Lung (tissue), 17 donors: ENCODE measurements at places on chromosomes 16 and 17.

DNA sequence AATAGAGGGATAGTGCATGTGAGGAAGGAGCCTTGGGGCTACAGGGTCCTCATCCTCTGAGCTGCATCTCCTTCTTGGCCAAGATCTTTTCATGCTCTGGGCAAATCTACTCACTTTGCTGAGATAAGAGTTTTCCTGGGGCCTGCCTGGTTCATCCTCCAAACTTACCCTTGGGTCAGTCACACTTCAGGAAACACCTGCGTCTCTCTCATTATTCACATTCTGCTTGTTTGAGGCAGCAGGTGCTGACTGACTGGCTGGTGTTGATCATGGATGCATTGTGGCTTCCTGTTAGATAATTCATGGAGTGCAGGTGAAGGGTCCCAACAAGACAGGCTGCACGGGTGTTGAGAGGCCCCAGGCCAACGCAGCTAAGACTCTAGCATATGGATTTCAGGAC is 162.6 kb downstream of the SALL1 start:
- DNase-seq: no peak

DNA sequence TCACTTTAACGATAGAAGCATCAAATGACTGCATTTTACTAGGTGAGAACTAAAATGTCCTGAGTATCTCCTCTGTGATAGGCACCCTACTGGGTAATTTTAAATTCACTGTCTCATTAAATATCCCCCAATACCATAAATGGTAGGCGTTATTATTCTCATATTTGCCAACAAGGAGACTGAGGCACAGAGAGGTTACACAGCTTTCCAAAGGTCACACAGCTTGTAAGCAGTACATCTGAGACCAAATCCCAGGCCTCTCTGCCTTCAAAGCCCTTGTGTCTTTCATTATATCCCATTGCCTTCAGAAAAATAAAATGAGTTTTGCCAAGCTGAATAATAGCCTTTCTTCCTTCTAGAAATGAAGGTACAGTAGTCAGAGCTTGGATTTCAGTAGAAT is 502.6 kb downstream of the HAPSTR1 start:
- no peak for DNase-seq

DNA sequence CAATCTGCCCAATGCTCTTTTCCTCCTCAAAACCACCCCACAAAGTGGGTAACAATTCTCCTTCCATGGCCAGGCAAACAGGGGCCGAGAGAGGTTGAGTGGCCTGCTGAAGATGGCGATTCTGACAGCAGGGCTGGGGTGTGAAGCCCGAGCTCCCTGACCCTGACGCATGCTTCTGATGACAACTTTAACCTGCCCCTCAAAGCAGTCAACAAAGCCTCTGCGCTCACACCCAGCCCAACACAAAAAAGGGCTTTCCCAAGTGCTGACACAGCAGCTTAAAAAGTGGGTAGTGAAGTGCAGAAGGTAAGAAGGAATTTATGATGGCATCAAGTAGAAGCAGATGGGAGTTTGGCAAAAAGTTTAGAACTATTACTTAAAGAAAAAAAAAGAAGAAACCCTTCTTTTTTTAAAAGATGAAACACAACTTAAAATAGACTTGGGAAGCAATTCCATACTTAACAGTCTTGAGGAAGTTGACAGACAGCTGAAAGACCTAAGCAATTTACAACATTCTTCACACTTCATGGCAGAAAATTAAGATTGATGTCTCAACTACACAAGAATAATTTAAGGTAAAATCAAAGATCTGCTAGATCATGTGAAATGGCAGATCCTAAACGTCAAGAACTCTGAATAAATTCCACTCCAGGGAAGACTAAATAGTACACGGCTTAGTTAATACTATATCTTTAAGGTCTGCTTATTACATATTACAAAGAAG is 133.9 kb downstream of the PARN start:
- no peak for DNase-seq

- peak; percentile 57 for DNase-seq
Observed at GRCh38 chr17:9021992-9022572, 772 bp downstream of the NTN1 start.

DNA sequence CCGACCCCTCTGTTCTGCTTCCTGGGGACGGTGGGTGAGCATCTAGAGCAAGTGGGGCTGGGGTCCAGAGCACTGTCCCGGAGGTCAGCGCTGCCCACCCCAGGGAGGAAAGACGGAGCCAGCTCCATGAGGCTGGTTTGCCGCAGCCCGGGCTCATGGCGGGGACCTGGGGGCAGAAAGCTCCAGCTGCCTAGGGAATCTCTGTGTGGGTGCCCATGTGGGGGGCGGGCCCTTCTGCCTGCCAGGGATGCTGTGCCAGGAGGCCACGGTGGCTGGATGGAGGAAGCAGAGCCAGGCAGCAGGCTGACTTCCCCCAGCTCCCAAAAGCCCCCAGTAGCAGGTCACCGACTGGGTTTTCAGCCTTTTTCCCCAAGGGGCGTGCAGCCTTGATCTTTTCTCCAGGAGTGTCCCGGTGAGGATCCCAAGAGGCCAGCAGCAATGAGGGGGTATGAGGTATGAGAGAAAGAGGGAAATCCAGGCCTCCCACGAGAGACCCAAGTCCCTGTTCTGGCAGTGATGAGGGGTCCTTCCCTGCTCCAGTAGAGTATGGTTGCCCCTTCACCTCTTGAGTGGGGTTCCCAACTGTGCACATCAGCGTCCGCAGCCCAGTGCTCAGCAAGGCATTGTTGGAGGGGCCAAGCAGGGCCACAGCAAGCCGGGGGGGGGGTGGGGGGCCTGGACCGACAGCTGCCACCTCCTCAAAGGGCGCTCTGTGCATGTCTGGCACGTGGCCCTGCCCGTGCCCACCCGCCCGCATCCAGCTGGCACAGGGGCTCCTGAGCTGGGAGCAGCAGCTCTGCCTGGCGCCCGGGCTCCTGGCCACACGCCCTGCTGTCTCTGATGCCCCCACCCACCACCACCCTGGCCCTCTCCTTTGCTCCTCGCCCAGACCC is 15.6 kb upstream of the BCAR1 start:
- no peak for DNase-seq

DNA sequence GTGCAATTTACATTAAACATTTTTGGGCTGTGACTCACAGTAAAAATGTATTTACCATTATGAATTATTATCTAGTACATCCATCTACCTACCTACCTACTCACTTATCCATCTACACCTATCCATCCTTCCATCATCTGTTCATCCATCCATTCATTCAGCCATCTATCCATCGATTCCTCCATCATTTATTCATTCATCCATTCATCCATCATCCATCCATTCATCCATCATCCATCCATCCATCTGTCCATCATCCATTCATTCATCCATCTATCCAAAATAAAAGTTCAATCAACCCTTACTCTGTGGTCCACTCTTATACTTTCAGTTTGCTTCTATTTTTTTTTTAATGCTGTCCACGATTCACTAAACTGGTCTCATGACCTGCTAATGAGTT is 118.4 kb downstream of the NTN1 start:
- DNase-seq: no peak
